Left renal pelvis (tissue), 4 donors: ENCODE measurements at places on chromosomes 11 and 22. TPM values are rescaled to one million over a fixed set of nuclear protein-coding genes. Genes with fewer than 3 reads are reported as not detected.

- no peak for DNase-seq
Observed at GRCh38 chr11:122059565-122059964, 56.5 kb downstream of the BLID start.

GRCh38 chr11:73463359-73463758, 87.2 kb downstream of the RELT start:
- DNase-seq: no peak

GRCh38 chr11:35474688-35475087, 50.7 kb downstream of the PAMR1 start:
- no peak for DNase-seq

DNA sequence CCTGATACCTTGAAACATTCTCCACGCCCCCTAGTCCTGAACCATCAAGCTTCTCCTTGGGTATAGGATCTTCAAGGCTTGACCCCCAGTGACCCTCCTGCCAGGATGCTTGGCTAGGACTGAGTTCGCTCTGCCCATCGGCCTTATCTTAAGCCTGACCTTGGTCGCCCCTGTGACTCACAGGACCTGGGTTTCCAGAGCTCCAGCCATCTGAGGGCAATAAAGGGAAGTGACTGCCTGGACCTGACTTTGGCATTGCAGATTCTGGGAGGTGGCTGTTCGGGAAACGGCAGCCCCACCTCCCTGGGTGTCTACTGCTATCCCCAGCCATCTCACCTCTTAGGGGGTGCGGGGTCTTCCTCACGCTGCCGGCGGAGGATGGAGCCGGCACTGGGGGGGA, 15.4 kb downstream of the CARD10 start:
- DNase-seq: no peak

DNA sequence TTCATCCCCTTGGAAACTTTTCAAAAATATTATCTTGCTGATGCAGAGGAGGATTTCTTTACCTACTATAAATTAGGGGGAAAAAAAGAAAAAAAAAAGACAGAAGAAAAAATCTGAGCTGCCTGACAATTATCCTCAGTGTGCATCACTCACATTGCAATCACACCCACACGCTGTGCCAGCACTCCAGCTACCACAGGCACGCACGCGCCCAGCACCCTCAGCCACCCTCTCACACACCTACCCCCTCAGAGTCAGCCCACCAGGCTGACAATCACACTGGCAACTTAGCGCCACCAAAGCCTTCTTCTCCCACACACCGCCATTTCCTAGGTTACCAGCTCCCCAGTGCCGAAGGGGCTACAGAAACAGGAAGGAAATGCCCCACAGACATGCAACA, 236.1 kb downstream of the KCNA4 start:
- DNase-seq: no peak

- DNase-seq: no peak
Observed at GRCh38 chr11:119610836-119611426, 118.1 kb downstream of the NECTIN1 start.

DNA sequence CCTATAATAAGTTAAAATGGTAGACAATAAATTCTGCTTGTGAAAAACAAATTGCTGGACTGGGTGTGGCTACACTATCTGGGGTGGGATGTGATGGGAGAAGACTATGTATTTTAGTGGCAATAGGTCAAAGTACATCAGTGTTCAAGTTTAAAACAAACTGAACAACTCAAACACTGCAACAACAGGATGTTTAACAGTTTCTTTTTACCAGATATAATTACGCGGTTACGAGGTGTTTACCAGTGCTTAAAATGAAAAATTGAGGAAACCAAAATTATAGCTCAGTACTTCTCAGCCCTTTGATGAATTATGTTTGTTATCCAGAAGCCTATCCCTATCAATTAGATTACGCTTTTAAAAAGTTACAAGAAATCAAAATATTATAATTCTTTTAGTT, 3.2 kb downstream of the PRDM10 start:
- no peak for DNase-seq

Gene DMC1
- polyA plus RNA-seq: 4.4 TPM

GRCh38 chr11:16804104-16804947, 65.9 kb downstream of the C11orf58 start:
- DNase-seq: no peak

GRCh38 chr11:107929611-107930200, 1.5 kb downstream of the RAB39A start:
- DNase-seq: no peak
